ENCODE measurements at places on chromosomes 2 and 18.

DNA sequence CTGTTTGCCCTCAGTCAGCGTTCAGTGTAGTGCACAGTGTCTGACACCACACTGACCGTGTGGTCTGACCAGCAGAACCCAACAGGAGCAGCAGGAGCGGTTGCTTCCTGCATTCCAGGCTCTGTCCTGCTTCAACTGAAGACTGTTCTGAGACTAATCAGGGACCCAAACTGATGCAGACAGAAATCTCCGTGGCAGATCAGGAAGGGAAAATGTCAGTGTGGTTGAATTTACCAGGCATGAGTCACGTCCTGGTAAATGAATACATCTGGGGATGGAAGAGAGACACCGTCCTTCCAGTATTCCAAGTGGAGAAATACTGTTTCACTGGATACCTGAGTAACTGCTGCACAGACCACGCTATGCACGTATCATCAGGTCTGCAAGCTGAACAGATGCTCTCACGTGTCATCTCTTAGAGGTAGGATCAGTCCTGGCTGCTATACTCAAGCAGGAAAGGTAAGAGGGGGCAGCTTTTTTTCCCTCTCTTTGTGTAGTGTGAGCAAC, 223.6 kb upstream of the EPAS1 start:
- DNase-seq = no peak
- H3K36me3 ChIP-seq = no peaks in the 10 kb centered on the region
- H3K27ac ChIP-seq = peak overlapping the region; percentile 33
- no peaks in the 10 kb centered on the region for H3K27me3 ChIP-seq
- peaks cover 16% of the 10 kb centered on the region for H3K4me1 ChIP-seq

DNA sequence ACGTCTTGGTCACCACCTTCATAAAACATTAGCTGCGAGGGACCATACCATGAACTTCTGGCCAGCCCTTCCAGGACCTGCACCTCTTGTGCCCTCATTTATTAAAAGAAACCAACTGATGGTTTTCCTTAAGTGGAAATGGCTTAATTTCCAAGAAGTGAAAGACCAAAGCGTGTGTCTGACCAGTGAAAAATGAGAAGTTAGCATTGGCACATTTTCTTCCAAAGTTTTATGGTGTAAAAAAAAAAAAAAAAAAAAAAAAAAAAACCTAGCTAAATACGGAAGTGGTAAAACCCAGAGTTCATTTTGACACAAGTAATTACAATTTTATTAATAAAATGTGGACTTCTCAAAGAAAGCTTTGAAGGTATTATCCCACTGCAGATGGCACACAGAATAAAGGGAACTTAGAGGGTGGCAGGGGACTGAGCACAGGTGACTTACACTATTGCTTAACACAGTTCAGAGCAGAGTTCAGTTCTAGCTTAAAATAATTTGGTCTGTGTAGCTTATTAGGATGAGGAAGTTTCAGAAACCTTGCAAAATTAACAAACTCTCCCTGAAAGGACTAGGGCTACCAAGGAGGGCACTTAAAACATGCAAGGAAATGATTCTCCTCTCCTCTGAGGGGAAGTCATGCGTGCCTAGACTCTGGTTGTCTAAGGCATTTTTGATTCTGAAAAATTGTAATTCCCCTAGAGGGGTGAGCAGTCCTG, 42.2 kb upstream of the EPG5 start:
- no peaks in the 10 kb centered on the region for H3K4me1 ChIP-seq
- no peaks in the 10 kb centered on the region for H3K27me3 ChIP-seq
- no peak overlapping the region for H3K4me3 ChIP-seq
- H3K36me3 ChIP-seq = no peaks in the 10 kb centered on the region
- no peak for DNase-seq

DNA sequence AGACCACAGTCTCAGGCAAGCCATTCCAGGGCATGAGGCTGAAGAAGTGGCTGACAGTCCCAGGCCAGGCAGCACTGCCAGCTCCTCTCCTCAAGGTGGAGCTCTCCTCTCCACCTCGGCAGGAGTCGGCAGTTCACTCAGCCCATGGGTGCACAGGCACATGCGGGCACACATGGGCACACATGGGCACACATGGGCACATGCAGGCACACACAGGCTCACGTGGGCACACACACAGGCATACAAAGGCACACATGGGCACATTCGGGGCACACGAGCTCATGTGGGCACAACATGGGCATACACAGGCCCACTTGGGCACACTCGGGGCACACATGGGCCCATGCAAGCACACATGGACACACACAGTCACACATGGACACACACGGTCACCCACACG, 65.3 kb upstream of the TAF1B start:
- no peak overlapping the region for H3K27ac ChIP-seq
- no peaks in the 10 kb centered on the region for H3K36me3 ChIP-seq
- DNase-seq = no peak
- no peak overlapping the region for H3K4me3 ChIP-seq

GRCh38 chr18:51390702-51391101, 193.2 kb upstream of the MEX3C start:
- no peaks in the 10 kb centered on the region for H3K36me3 ChIP-seq
- no peak for DNase-seq
- no peaks in the 10 kb centered on the region for H3K4me1 ChIP-seq
- H3K27ac ChIP-seq = no peak overlapping the region
- H3K4me3 ChIP-seq = no peak overlapping the region
- H3K27me3 ChIP-seq = no peaks in the 10 kb centered on the region

DNA sequence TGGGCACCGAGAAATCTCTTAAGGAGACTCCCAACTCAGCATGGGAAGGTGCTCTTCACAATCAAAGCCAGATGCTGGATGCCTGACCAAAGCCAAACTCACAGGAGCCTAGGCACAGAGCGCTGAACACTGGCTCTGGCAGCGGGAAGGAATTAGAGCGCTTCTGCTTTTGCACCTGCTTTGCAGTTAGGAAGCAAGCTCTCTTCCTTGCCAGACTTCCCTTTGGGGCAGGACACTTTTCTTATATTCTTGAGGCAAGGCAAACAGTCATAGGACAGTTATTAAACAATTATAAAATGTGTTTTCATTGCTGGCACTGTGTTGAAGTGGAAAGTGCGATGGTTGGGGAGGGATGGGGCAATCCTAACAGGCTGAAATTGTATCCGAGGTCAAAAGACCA, 79.6 kb upstream of the DNMT3A start:
- H3K4me1 ChIP-seq = peaks cover 10% of the 10 kb centered on the region
- H3K36me3 ChIP-seq = no peaks in the 10 kb centered on the region
- no peak for DNase-seq
- no peaks in the 10 kb centered on the region for H3K27me3 ChIP-seq

DNA sequence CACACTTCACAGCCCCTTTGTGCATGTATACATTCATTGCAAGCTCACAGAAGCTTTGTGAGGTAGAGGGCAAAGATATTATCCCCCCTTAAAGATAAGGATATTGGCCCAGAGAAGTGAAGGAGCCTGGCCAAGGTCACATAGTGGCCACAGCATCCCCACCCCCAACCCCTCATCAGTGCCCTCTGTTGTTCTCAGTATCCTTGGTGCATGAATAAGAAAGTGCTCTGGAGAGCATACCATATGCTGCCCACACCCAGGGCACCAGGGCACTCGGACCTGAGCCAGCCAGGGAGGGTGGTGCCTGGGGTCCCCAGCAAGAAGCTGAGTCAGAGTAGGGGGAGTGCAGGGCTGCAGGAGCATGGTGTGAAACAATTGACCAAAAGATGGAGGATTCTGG, 3.3 kb downstream of the DYSF start:
- H3K36me3 ChIP-seq = no peaks in the 10 kb centered on the region
- no peak overlapping the region for H3K27ac ChIP-seq
- DNase-seq = no peak
- H3K4me3 ChIP-seq = no peak overlapping the region
- peaks cover 18% of the 10 kb centered on the region for H3K4me1 ChIP-seq
- no peaks in the 10 kb centered on the region for H3K27me3 ChIP-seq

GRCh38 chr2:178066890-178067669, 5.5 kb downstream of the PDE11A start:
- no peak overlapping the region for H3K4me3 ChIP-seq
- no peak overlapping the region for H3K27ac ChIP-seq
- H3K36me3 ChIP-seq = no peaks in the 10 kb centered on the region

- no peak overlapping the region for H3K4me3 ChIP-seq
- H3K36me3 ChIP-seq = no peaks in the 10 kb centered on the region
- DNase-seq = no peak
- H3K27me3 ChIP-seq = no peaks in the 10 kb centered on the region
- no peak overlapping the region for H3K27ac ChIP-seq
These were observed 9.7 kb downstream of the SNED1 start for GRCh38 chr2:241007880-241008710.

DNA sequence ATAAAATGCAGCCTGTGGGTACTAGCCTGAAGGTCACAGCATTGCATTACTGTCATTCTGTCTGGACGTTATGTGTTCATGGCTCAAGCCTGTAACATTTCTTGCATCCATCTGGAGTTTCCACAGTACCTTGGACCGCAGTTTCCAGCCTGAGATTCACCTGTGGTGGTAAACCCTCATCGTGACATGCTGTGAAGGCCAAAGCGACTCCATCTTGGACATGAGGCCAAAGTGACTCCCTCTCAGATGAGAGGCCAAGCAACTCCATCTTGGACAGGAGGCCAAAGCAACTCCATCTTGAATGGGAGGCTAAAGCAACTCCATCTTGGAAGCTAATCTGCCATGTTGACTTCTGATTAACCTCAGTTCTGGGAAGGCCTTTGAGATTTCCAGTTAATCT, 257.7 kb upstream of the MYT1L start:
- H3K27ac ChIP-seq = no peak overlapping the region
- H3K4me3 ChIP-seq = no peak overlapping the region
- no peaks in the 10 kb centered on the region for H3K27me3 ChIP-seq
- DNase-seq = no peak
- no peaks in the 10 kb centered on the region for H3K4me1 ChIP-seq
- no peaks in the 10 kb centered on the region for H3K36me3 ChIP-seq

DNA sequence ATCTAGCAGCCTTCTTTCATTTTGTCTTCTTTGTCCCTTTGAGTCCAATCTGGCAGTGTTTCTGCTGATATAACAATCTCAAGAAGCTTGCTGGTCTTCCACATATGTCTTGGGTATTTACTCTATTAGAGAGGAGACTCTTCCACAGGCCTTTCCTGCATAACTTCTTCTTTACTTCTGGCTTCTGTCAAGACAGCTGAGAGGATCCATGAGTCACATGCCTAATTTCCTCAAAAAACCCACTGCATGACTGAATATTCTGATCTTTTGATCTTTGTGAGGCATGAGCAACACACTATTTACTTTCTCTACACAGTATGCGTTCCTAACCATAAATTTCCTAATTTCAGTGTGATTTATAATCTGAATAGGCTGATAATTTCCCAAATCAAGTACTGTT, 5.1 kb upstream of the DCC start:
- H3K36me3 ChIP-seq = no peaks in the 10 kb centered on the region
- no peak overlapping the region for H3K27ac ChIP-seq
- H3K4me1 ChIP-seq = no peaks in the 10 kb centered on the region
- no peak overlapping the region for H3K4me3 ChIP-seq
- no peak for DNase-seq

- H3K27me3 ChIP-seq = no peaks in the 10 kb centered on the region
- DNase-seq = no peak
- H3K27ac ChIP-seq = peak overlapping the region; percentile 89
- no peaks in the 10 kb centered on the region for H3K36me3 ChIP-seq
- H3K4me1 ChIP-seq = peaks cover 36% of the 10 kb centered on the region
- H3K4me3 ChIP-seq = no peak overlapping the region
These were observed 184.1 kb downstream of the AGAP1 start for GRCh38 chr2:235677937-235678336.

- no peaks in the 10 kb centered on the region for H3K36me3 ChIP-seq
- H3K27ac ChIP-seq = no peak overlapping the region
- DNase-seq = no peak
- no peaks in the 10 kb centered on the region for H3K27me3 ChIP-seq
These were observed 80.9 kb downstream of the ZEB2 start for GRCh38 chr2:144438801-144439631.

GRCh38 chr2:43675646-43676321, 445 bp downstream of the C1GALT1C1L start:
- H3K27me3 ChIP-seq = no peaks in the 10 kb centered on the region
- H3K36me3 ChIP-seq = no peaks in the 10 kb centered on the region
- no peak for DNase-seq
- peak overlapping the region; percentile 36 for H3K4me3 ChIP-seq
- H3K4me1 ChIP-seq = no peaks in the 10 kb centered on the region
- no peak overlapping the region for H3K27ac ChIP-seq

- no peak overlapping the region for H3K27ac ChIP-seq
- no peak overlapping the region for H3K4me3 ChIP-seq
- H3K27me3 ChIP-seq = no peaks in the 10 kb centered on the region
These were observed 67.2 kb upstream of the SATB2 start for GRCh38 chr2:199524689-199525574.

- DNase-seq = no peak
- H3K27me3 ChIP-seq = no peaks in the 10 kb centered on the region
- no peaks in the 10 kb centered on the region for H3K4me1 ChIP-seq
- H3K27ac ChIP-seq = no peak overlapping the region
These were observed 37.2 kb downstream of the ZNF521 start for GRCh38 chr18:25314838-25315190.

Data from Caco-2 (cell line).